ENCODE measurements at places on chromosomes 11 and 22. TPM values are rescaled to one million over a fixed set of nuclear protein-coding genes. Genes with fewer than 3 reads are reported as not detected.

Gene OR4D5
- polyA plus RNA-seq, result not detected

Gene MPZL3
- 0.70 TPM for polyA plus RNA-seq

Gene FIBIN
- polyA plus RNA-seq, result 0.66 TPM

Gene CASP5
- not detected for polyA plus RNA-seq

Gene LRP4
- polyA plus RNA-seq, result 10.9 TPM

Gene OR8D4
- not detected for polyA plus RNA-seq

Gene LRRC10B
- 0.11 TPM for polyA plus RNA-seq

Gene KCNK7
- polyA plus RNA-seq, result 0.34 TPM

GRCh38 chr22:49322231-49322630 is 505.4 kb downstream of the BRD1 start:
- no peak overlapping the region for H3K27ac ChIP-seq
- no peaks in the 10 kb centered on the region for H3K36me3 ChIP-seq
- no peak overlapping the region for H3K4me3 ChIP-seq
- no peak for DNase-seq
- H3K4me1 ChIP-seq, result peaks cover 3% of the 10 kb centered on the region

DNA sequence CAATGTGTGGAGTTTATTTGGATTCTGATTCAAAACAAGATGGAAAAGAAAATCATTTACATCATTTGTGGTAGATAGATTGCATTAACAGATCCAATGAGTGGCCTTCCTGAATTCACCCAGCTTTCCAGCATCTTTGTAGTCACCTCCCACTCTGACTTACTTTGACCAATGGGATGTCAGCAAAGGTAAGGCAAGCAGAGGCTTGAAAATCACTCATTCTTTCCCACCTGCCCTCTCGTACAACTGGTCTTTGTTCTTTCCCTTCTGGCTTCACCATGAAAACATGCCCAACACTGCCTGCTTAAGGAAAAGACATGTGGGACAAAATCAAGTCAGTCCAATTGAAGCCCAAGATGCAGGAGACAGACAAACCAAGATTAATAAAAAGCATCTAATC is 202.1 kb downstream of the TTC28 start:
- DNase-seq, result no peak
- H3K4me1 ChIP-seq, result no peaks in the 10 kb centered on the region
- H3K4me3 ChIP-seq, result no peak overlapping the region
- no peaks in the 10 kb centered on the region for H3K36me3 ChIP-seq

DNA sequence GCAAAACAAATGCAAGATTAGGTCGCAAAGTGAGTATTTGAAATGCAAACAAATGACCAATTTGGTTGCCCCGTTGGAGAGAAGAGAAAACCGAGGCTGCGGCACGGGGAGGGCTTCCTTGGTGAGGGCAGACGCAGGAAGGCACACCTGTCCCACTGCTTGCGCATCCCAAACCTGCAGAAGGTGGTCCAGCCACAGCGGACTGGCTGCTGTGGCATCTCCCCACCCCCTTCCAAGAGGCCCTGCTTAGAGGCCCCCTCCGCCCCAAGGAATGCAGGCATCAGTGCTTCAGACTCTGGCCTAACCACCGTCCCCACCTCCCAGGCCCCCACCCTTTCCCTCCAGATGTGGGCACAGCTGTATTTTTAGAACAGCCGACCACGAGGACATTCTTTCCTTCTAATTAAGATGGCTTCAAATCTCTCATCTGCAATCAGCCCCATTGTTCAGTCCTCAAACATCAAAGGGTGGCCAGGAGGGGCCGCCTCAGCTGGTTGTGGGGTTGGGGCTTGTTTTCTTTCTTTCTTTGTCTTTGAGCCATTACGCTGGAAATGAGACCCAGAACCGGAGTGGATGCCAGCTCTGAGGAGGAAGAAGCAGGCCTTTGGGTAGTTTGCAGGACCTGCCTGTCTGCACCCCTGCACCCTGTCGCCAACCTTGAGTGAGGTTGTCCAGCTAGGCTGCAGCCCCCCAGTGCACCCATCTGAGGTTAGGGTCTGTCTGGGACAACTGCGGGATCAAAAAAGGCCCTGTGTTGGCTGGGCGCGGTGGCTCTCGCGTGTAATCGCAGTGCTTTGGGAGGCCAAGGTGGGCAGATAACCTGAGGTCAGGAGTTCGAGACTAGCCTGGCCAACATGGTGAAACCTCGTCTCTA is 9.4 kb upstream of the DERL3 start:
- H3K4me1 ChIP-seq, result peaks cover 4% of the 10 kb centered on the region
- no peak overlapping the region for H3K4me3 ChIP-seq
- no peak overlapping the region for H3K27ac ChIP-seq
- H3K27me3 ChIP-seq, result no peaks in the 10 kb centered on the region
- H3K36me3 ChIP-seq, result no peaks in the 10 kb centered on the region

GRCh38 chr11:60607483-60607882 is 91.9 kb upstream of the MS4A8 start:
- H3K4me1 ChIP-seq, result no peaks in the 10 kb centered on the region
- no peak overlapping the region for H3K27ac ChIP-seq
- H3K4me3 ChIP-seq, result no peak overlapping the region
- H3K36me3 ChIP-seq, result no peaks in the 10 kb centered on the region

DNA sequence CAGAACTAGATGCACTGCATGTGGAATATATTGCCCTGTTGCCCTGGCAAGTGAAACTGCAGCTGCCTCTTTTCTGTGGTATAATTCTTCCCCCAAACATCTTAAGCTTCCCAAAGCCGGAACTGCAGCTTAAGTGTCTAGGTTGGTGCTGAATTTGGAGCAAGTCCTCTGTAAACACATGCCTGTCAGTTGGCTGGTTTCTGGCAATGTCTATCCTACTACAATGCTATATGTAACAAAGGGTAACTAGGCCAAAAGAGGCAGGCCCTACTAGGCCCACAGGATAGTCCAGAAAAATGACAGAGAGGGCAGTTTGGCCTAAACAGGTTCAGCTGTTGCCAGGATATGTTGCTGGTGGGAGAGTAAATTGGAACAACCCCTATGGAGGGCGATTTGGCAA is 27.9 kb downstream of the ASCC2 start:
- no peak overlapping the region for H3K4me3 ChIP-seq
- no peaks in the 10 kb centered on the region for H3K4me1 ChIP-seq
- peaks cover 42% of the 10 kb centered on the region for H3K36me3 ChIP-seq
- no peak overlapping the region for H3K27ac ChIP-seq

DNA sequence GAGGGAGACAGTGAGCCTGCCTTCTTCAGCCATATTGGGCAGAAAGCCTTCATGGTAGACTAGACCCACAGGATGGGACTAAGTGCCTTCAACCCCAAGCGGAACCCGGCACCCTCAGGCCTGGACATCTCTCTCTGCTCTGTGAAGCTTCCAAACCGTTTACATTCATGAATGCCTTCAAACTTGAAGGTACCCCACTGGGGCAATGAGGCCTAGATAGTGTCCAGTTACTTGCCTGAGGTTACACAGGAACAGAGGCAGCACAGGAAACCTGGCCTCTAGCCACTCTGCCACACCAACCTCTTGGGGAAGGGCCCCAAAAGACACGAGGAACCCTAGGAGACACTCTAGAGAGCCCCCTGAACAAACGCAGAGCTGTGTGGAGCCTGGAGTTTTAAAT is 14.5 kb upstream of the CYP2R1 start:
- no peaks in the 10 kb centered on the region for H3K27me3 ChIP-seq
- H3K4me1 ChIP-seq, result no peaks in the 10 kb centered on the region
- no peaks in the 10 kb centered on the region for H3K36me3 ChIP-seq
- DNase-seq, result no peak
- no peak overlapping the region for H3K27ac ChIP-seq

GRCh38 chr22:29166180-29166579 is 39.5 kb upstream of the EMID1 start:
- no peak overlapping the region for H3K4me3 ChIP-seq
- H3K36me3 ChIP-seq, result no peaks in the 10 kb centered on the region
- no peaks in the 10 kb centered on the region for H3K4me1 ChIP-seq
- no peaks in the 10 kb centered on the region for H3K27me3 ChIP-seq

GRCh38 chr22:45202333-45203149 is 38.2 kb downstream of the KIAA0930 start:
- no peak overlapping the region for H3K27ac ChIP-seq
- no peak overlapping the region for H3K4me3 ChIP-seq
- no peaks in the 10 kb centered on the region for H3K27me3 ChIP-seq
- no peaks in the 10 kb centered on the region for H3K4me1 ChIP-seq
- no peak for DNase-seq

GRCh38 chr22:35728639-35729308 is 11.1 kb downstream of the APOL5 start:
- no peak for DNase-seq
- H3K4me1 ChIP-seq, result no peaks in the 10 kb centered on the region
- no peaks in the 10 kb centered on the region for H3K36me3 ChIP-seq

- peaks cover 7% of the 10 kb centered on the region for H3K36me3 ChIP-seq
- no peaks in the 10 kb centered on the region for H3K27me3 ChIP-seq
- no peak overlapping the region for H3K4me3 ChIP-seq
- peaks cover 16% of the 10 kb centered on the region for H3K4me1 ChIP-seq
- no peak overlapping the region for H3K27ac ChIP-seq
These were observed 71.6 kb downstream of the LRP5 start for GRCh38 chr11:68383976-68384501.

- H3K27ac ChIP-seq, result no peak overlapping the region
- H3K4me1 ChIP-seq, result no peaks in the 10 kb centered on the region
- no peak for DNase-seq
- no peak overlapping the region for H3K4me3 ChIP-seq
These were observed 4.4 kb downstream of the BIK start for GRCh38 chr22:43114958-43115357.

DNA sequence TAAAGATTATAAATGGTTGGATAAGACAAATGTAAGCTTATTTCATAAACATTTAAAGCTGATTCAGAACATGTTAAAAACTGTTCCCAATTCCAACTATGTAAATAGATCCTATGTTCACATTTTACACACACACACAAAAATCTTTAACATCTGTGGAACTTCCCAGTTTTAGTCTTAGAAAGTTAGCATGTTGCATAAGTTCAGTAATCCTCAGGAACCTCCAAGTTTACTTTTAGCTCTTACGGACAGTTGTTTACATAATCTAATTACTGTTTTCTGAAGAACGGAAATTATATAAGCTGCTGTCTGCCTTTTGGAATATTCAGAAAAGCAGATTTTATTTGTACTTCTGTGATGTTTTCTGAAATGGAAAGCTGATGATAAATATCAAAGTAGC is 53.3 kb downstream of the PANX1 start:
- no peak for DNase-seq
- no peak overlapping the region for H3K27ac ChIP-seq
- H3K4me3 ChIP-seq, result no peak overlapping the region
- H3K36me3 ChIP-seq, result peaks cover 60% of the 10 kb centered on the region
- H3K27me3 ChIP-seq, result no peaks in the 10 kb centered on the region

- peaks cover 42% of the 10 kb centered on the region for H3K36me3 ChIP-seq
- no peak overlapping the region for H3K4me3 ChIP-seq
- no peak for DNase-seq
- H3K27ac ChIP-seq, result no peak overlapping the region
- H3K4me1 ChIP-seq, result peaks cover 21% of the 10 kb centered on the region
These were observed 1.8 kb downstream of the ARHGAP1 start for GRCh38 chr11:46698597-46698996.

DNA sequence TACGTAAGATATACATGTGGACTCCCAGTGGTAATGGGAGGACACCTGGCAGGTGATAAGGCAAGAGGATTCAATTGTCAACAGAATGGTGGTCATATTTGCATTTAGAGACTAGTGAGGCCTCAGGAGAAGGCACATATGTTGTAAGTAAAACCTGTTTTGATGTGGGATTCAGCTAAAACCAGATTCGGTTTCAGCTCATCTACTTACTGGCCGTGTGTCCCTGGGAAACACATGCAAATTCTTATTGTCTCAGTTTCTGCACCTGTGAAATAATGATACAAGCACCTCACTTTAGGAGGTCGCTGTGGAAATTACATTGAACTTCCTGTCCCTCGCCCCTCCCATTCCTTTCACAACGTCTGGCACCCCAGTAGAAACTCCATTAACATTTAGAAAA is 78.9 kb upstream of the FIBIN start:
- no peaks in the 10 kb centered on the region for H3K4me1 ChIP-seq
- no peaks in the 10 kb centered on the region for H3K36me3 ChIP-seq
- DNase-seq, result no peak

GRCh38 chr11:47152953-47153950 is 23.4 kb downstream of the ARFGAP2 start:
- peak; percentile 89 for DNase-seq
- H3K4me1 ChIP-seq, result peaks cover 20% of the 10 kb centered on the region
- H3K27me3 ChIP-seq, result no peaks in the 10 kb centered on the region
- peak overlapping the region; percentile 39 for H3K4me3 ChIP-seq
- peak overlapping the region; percentile 66 for H3K27ac ChIP-seq

GRCh38 chr22:40323681-40324171 is 22.6 kb upstream of the ADSL start:
- H3K4me1 ChIP-seq, result no peaks in the 10 kb centered on the region
- peak overlapping the region; percentile 74 for H3K27ac ChIP-seq
- no peaks in the 10 kb centered on the region for H3K27me3 ChIP-seq

DNA sequence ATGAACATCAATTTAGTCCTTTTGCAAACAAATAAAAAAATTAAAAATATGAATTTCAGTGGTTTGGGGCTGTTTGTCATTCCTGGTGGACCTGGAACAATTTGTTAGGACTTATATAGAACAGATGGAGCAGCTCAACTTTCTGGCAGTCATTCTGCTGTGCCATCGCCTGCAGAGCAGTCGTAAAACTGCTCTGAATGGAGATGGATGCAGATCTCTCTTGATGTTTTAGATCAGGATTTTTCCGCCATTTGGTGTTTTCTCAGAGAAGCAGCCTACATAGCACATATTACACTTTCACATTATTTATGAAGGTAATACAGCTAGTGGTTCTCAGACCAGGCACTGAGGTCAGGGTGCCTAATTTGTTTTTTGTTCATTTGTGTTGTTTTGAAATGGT is 31.8 kb upstream of the HSPA8 start:
- H3K4me1 ChIP-seq, result no peaks in the 10 kb centered on the region
- H3K27me3 ChIP-seq, result no peaks in the 10 kb centered on the region
- peaks cover 2% of the 10 kb centered on the region for H3K36me3 ChIP-seq
- no peak for DNase-seq

DNA sequence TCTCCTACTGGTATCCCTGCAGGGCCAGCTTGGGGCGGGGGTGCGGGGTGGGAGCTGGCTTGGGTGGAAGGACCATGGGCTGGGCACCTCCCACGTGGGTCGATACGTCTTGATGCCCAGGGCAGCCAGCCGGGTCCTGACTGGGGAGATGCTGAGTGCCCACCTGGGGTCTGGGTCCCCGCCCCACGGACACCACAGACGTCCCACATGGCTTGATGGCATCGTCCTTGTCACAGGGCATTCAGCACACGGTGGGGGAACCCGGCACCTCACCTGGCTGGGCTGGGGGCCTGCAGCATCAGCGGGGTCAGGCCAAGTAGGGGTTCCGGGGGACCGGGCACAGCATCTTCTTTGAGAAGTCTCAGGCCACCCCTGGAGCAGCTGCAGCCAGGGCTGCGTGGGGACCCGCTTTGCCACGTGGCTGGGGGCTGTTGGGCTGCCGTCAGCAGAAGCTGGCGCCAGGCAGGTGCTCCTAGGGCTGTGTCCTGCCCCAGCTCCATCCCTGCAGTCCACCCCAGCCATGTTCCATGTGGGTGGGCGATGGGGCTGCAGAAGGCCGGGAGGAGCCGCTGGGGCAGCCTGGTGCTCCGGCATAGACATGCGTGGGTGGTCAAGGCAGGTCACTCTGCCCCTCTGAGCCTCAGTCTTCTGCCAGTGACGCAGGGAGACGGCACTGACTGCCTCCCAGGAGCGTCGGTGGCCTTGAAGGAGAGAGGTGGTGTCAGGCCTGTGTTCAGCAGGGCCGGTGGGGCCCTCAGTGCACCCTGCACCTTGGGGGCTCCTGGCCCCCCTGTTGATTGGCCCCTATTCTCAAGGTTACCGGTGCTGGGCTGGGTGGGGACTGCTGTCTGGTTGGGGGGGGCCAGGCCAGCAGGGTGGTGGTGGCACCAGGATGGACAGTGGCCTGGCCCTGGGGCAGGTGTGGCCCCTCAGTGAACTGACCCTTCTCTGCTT is 8.4 kb downstream of the SELENOO start:
- H3K36me3 ChIP-seq, result peaks cover 41% of the 10 kb centered on the region
- H3K27ac ChIP-seq, result no peak overlapping the region
- DNase-seq, result no peak
